ENCODE measurements at places on chromosomes 11 and 22.

GRCh38 chr11:10441652-10442503, 13.2 kb upstream of the AMPD3 start:
- DNase-seq, result no peak

DNA sequence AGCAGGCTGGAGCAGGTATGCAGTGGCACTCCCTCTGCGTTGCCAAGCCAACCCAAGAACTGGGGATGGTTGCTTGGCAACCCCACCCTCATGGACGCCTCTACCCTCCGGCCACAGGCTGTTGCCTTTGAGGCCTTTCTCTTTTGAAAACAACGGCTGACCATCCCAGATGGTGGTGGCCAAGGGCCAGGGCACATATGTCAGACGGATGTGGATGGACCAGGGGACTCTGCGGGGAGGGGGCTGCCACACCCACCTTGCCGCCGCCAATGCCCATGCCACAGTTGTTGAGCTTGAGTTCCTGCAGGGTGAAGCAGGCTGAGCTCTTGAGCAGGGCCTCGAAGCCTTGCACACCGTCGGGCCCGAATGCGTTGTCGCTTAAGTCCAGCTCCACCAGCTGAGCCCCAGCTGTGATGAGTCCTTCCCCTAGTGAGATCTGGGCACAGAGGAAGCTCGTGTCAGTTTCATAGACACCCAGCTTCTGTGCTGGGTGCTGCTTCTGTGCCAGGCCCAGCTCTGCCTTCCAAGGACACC, 21.5 kb downstream of the RANGAP1 start:
- DNase-seq, result no peak

- no peak for DNase-seq
Measured at GRCh38 chr11:132064987-132065620, 694.7 kb downstream of the NTM start.

- DNase-seq, result no peak
Measured at GRCh38 chr11:95453616-95454171, 222.7 kb upstream of the SESN3 start.

GRCh38 chr11:32056438-32056837, 34.4 kb upstream of the RCN1 start:
- no peak for DNase-seq

DNA sequence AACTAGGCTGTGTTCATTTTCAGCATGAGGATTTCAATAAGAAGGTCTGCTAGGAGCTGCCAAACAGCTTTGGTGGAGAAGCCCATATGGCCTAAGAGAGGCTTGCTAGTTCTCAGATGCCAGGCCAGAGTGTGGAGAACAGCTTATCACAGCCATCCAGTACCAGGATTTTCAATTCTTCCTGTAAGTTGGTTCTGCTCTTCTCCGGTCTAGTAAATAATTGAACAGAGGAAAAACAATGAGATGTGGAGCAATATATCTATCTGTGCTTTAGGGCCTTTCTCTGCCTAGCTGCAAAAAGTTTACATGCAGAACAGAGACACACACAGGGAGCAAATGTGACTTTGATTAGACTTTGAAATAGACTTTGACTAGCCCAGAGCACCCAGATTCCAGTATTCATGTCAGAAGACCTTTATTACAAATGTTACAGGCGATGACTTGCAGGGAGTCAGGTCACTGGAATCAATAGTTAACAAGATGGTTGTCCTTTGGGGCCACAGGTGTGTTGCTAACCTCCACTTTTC, 19.8 kb upstream of the PPP2R1B start:
- no peak for DNase-seq

All from activated gamma-delta T cell treated with Interleukin-2 at 50 U/mL for 16 hours (primary cell).